ENCODE measurements at places on chromosomes 2 and 18. TPM values are rescaled to one million over a fixed set of nuclear protein-coding genes. Genes with fewer than 3 reads are reported as not detected.

GRCh38 chr2:216804357-216805350, 55.2 kb downstream of the TNP1 start:
- H3K4me3 ChIP-seq: no peak overlapping the region
- no peaks in the 10 kb centered on the region for H3K27me3 ChIP-seq
- no peaks in the 10 kb centered on the region for H3K36me3 ChIP-seq
- DNase-seq: no peak
- no peak overlapping the region for H3K27ac ChIP-seq
- no peaks in the 10 kb centered on the region for H3K4me1 ChIP-seq

DNA sequence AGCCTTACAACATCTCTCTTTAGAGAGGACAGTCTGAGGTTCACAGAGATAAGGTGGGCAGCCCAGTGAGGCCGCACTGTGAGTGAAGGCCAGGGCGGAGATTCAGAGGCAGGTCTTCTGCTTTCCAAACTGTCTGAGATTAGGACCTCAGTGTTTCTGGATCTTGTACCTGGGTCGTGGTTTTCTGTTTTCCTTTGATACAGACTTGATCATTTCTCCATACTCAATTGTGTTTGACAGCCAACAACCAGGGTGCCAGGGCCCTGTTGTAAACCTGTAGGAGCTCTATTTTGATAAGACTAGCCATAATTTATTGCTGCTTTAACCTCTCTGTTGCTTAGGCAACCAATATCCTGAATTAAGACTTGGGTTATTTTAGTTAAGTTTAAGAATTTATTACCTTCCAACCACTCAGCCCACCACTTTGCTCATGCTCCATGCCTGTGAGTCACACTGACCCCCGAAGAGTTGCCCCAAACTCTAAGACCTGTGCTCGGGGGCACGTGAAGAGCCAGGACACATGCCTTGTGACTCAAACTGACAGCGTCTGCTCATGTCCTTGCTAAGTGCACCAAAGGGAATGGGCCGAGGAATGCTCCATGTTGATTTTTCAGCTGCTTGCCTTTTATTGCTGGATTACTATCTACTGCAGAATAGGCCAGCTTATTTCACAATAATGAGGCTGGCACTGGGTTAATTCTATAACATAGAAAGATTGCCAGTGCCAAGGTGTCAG, 248.6 kb downstream of the BCL2 start:
- peaks cover 10% of the 10 kb centered on the region for H3K4me1 ChIP-seq
- no peak overlapping the region for H3K4me3 ChIP-seq
- no peak for DNase-seq
- no peaks in the 10 kb centered on the region for H3K36me3 ChIP-seq
- no peaks in the 10 kb centered on the region for H3K27me3 ChIP-seq

DNA sequence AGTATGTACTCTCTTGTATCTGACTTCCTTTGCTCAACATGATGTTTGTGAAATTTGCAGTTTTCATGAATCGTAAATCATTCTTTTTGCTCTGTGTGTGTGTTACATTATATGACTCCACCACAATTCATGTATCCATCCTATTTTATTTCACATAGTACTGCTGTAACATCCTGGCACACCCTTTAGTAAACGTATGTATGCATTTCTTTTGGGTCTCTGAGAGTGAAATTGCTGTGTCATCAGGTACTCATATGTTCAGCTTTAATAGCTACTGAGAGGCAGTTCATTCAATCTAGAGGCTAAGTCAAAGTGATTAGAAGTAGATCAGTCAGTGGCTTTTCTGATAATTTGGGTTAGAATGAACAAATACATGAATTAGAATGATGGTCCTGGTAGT, 118.8 kb downstream of the ESCO1 start:
- H3K36me3 ChIP-seq: no peaks in the 10 kb centered on the region
- H3K4me3 ChIP-seq: no peak overlapping the region
- no peak overlapping the region for H3K27ac ChIP-seq
- no peak for DNase-seq

GRCh38 chr2:119721043-119721442, 38.7 kb upstream of the PTPN4 start:
- H3K36me3 ChIP-seq: no peaks in the 10 kb centered on the region
- H3K27ac ChIP-seq: no peak overlapping the region
- H3K4me1 ChIP-seq: no peaks in the 10 kb centered on the region
- no peak for DNase-seq

DNA sequence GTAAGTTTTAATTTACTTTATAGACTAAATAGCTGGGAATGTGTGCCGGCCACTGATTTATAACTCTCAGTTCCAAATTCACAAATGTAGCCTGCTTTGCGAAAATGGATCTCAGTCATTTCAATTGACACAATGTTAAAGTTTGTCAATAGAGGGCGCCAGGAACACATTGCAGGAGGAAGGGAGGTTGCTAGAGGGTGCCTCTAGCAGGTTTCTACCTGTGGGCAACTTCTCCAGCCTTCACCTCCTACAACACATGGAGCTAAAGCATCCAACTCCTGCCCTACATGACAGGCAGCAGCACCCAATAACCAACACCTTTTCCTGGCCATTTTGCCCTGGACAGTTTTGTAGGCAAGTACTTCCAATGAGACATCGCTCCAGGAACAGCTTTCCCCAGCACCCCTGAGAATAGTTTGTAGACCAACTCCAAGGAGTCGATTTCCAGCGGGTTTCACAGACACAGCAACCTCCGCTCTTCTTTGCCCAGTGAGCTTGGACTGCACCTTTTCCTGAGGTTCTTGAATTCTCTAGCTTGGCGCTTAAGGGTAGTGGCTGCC, 784.8 kb upstream of the CDH2 start:
- DNase-seq: peak; percentile 39
- no peak overlapping the region for H3K27ac ChIP-seq
- no peaks in the 10 kb centered on the region for H3K27me3 ChIP-seq

GRCh38 chr2:25982273-25982967, at the start of gene KIF3C:
Gene KIF3C (minus strand): TSS chr2:25982497. CDS start chr2:25981917, 580 bp downstream.
- no peaks in the 10 kb centered on the region for H3K36me3 ChIP-seq
- DNase-seq: no peak
- H3K27ac ChIP-seq: peak within 1 kb of the TSS; percentile 8
- peaks cover 23% of the 10 kb centered on the region for H3K4me1 ChIP-seq
- H3K4me3 ChIP-seq: peak within 1 kb of the TSS; percentile 47
- no peaks in the 10 kb centered on the region for H3K27me3 ChIP-seq

Gene SUPT7L
- total RNA-seq: 25.2 TPM

DNA sequence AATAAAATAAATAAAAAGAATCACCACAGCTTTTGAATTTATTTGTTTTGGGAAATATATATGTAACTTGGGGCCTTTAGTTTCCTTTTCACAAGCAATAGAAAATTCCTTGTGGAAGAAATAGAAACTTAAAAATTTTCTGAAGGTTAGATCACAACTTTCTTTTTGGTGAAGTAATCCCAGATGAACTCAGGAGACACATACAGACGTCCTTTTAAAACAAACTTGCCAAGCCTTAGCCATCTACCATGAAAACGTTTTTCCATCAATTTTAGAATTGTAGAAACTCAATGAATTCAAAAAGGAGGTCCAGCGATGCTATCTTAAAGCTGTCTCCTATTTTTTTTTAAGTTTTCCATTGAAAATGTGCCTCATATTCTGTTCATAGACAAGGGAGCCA, 225.6 kb downstream of the ASXL3 start:
- H3K27ac ChIP-seq: no peak overlapping the region
- H3K27me3 ChIP-seq: no peaks in the 10 kb centered on the region
- no peaks in the 10 kb centered on the region for H3K36me3 ChIP-seq
- no peaks in the 10 kb centered on the region for H3K4me1 ChIP-seq
- H3K4me3 ChIP-seq: no peak overlapping the region
- no peak for DNase-seq
